Activated CD8-positive, alpha-beta memory T cell treated with anti-CD3 and anti-CD28 coated beads for 24 hours (primary cell): ENCODE measurements at places on chromosomes 3 and 15.

DNA sequence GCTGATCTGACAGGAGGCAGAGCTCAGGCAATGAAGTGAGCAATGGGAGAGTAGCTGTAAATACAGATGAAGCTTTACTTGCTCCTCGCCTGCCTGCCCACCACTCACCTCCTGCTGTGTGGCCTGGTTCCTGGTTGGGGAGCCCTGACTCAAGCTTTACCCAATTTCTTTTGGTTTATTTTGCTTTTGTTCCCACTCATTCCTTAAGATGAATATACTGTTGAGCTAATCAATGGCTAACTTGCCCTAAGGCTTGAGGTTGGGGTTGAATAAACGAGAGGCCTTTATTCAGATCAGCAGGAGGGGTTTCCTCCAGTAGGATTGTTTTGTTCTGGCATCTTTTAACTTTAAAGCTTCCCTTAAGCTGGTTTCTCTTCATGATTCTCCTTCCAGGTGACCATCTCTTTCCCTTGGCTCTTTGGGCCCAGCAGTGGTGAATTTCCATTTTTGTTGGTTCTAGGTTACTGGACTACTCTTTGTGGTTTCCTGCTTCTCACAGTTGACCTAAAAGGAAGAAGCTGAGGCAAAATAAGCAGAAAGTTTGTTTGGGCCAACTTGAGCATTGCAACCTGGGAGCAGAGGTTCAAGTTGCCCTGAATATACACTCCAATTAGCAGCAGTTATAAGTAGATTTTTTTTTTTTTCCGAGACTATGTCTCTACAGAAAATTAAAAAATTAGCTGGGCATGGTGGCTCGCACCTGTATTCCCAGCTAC is 44.4 kb downstream of the STARD9 start:
- DNase-seq = no peak

DNA sequence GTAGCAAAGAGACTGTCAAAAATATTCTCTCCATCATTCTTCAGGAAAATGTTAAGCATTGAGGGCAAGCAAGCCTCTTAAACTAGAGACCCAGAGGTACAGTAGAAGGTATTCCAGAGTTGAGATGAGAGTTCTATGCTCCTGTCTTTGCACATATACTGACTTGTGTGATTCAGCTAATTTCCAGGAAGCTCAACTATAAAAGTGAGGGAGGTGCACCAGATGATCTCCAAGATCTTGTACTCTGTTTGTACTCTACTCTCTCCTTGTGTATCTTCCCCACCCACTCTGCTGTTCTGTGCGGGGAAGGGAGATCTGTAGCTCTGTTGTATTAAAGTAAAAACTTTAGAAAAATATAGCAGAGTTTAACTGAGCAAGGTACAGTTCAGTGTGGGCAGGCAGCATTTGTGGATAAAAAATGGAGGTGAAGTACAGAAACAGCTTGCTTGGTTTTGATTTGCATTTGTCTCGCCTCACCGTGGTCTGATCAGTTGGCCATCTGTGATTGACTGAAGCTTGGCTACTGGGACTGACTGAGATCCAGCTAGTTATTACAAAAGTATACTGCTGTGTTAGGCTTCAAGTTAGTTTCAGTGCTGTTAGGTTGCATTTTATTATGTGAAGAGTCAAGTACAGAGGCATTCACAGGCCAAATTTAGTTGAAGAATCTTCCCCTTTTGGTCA is 463.1 kb upstream of the GOLIM4 start:
- no peak for DNase-seq

GRCh38 chr3:153567011-153567410 is 405.0 kb downstream of the RAP2B start:
- no peak for DNase-seq

- no peak for DNase-seq
Observed at GRCh38 chr3:163632722-163633121, 1445.6 kb downstream of the SI start.

- DNase-seq = no peak
Observed at GRCh38 chr3:94965867-94966475, 903.1 kb downstream of the NSUN3 start.

- no peak for DNase-seq
Observed at GRCh38 chr3:158768881-158769543, 32.8 kb upstream of the MFSD1 start.
